HCT116 (cell line): ENCODE measurements at places on chromosomes 2 and 18. TPM values are rescaled to one million over a fixed set of nuclear protein-coding genes. Genes with fewer than 3 reads are reported as not detected.

GRCh38 chr2:235445116-235445515 is 48.7 kb upstream of the AGAP1 start:
- no peak for DNase-seq

GRCh38 chr2:20141806-20142205 is 83.1 kb downstream of the SDC1 start:
- no peak for DNase-seq

GRCh38 chr2:72007402-72007801 is 140.3 kb downstream of the CYP26B1 start:
- no peak for DNase-seq

Gene COLEC12
- total RNA-seq: not detected

Gene LNPK
- total RNA-seq: 22.3 TPM
